ENCODE measurements at places on chromosomes 11 and 22. TPM values are rescaled to one million over a fixed set of nuclear protein-coding genes. Genes with fewer than 3 reads are reported as not detected.

Gene SMTN
- total RNA-seq, result 35.5 TPM

Gene TUBA8
- 5.2 TPM for total RNA-seq

Gene HPX
- total RNA-seq, result not detected

Gene OR8B8
- total RNA-seq, result not detected

Gene SYT13
- 9.9 TPM for total RNA-seq

Gene NPTXR
- total RNA-seq, result 6.0 TPM

Gene ARHGAP8
- 15.2 TPM for total RNA-seq

Gene OR6A2
- 2.3 TPM for total RNA-seq

Gene NRXN2
- 1.3 TPM for total RNA-seq

Gene SCGB1A1
- not detected for total RNA-seq

Gene HTR3A
- total RNA-seq, result 1.0 TPM

Gene OR2AG2
- total RNA-seq, result under 0.01 TPM

Gene SCN3B
- total RNA-seq, result 1.6 TPM

Gene PRDM11
- 7.9 TPM for total RNA-seq

Gene RBMXL2
- 3.3 TPM for total RNA-seq

Gene SERPIND1
- total RNA-seq, result not detected

Gene SCUBE1
- 0.26 TPM for total RNA-seq

Gene BCO2
- 3.6 TPM for total RNA-seq

All from body of pancreas (tissue), 4 donors.